ENCODE measurements at places on chromosomes 2 and 18. TPM values are rescaled to one million over a fixed set of nuclear protein-coding genes. Genes with fewer than 3 reads are reported as not detected.
A peak's percentile ranks its signal among the peaks of the same experiment; 100 is the strongest.

- no peak for DNase-seq
Measured at GRCh38 chr2:108924580-108925251, 64.3 kb downstream of the EDAR start.

- DNase-seq: no peak
Measured at GRCh38 chr2:136310005-136310495, 192.1 kb upstream of the CXCR4 start.

DNA sequence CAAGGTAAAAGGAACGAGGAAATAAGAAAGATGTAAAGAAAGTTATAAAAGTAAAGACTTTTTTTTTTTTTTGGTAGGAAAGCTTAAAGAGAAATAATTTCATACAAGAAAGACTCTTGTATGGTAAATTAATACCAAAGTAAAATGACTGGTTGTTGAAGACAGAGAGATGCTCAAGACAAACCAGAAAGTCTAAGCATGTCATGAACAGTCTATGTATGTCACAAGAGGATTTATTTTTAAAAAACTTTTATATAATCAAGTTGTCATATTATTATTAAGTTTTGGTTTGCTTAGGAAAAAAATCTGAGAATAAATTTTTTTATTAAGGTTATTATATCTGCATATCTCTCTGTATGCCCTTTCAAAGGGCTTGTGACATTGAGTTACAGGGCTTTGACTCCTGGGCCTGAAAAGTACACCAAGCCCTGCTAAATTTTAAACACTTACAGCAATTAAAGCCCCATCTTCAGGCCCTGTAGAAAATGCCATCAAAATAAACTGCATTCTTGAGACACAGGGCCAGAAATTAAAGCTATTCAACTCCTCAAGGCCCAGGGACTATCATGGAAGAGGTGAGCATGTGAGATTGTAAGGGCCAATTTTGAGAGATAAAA, 10.9 kb upstream of the SGPP2 start:
- DNase-seq: no peak

DNA sequence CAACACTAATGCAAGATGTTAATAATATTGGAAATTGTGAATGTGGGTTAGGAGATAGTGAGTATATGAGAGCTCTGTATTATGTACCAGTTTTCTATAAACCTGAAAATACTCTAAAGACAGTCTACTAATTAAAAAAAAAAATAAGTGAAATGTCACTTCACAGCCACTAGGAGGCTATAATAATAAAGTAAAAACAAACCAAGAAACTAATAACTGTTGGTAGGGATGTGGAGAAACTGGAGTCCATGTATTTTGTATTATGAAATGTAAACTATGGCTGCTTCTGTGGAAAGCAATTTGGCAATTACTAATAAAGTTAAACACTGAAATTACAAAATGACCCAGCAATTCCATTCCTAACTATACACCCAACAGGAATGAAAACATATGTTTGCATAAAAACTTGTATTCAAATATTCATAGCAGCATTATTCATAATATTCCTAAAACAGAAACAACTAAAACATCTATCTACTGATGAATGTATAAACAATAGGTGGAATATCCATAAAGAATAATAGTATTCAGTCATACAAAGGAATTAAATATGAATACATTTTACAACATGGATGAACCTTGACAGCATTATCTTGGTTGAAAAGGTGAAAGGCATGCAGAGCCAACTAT, 36.2 kb downstream of the CCDC178 start:
- DNase-seq: no peak

GRCh38 chr2:217798743-217799562, 203.8 kb downstream of the TNS1 start:
- no peak for DNase-seq

- no peak for DNase-seq
Measured at GRCh38 chr2:68292108-68292710, 27.5 kb downstream of the CNRIP1 start.

GRCh38 chr2:219119422-219120043, 41.1 kb downstream of the NHEJ1 start:
- DNase-seq: peak; percentile 32

DNA sequence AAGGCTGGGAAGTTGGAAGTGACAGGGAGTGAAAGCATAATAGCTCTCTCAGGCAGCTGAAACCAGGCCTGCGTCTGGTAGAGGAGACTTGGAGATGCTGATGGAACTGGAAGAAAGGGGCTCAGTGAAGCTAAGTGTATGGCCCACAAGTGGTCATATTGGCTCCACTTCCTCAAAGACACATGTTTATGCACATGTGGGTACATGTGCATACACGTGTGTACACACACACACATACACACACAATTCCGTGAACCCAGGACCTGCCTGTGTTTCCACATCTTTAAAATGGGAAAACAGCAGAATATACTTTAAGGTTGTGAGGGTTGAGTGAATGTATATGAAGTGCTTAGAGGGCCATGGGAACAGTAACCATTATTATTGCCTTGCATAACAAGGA, 160.9 kb downstream of the ARL6IP6 start:
- DNase-seq: no peak

DNA sequence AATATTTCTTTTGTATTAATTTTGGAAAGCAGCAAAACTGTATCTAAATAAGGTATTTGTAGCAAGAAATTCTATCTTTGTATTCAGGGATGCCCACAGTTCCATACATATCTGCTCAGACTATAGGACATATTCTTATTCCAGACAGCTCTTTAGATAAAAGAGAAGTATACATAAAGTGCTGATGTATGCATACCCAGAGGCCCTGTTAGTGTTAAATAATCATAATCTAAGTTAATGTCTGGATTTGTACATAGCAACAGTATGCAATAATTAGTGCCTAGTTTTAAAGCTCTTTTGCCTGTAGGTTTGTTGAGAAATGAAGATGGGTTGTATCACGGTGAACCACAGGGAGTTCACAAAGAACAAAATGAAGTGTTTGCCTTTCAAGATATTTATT, 428.0 kb upstream of the RGPD4 start:
- DNase-seq: no peak

- no peak for DNase-seq
Measured at GRCh38 chr18:35407871-35408481, 30.8 kb upstream of the ZNF396 start.

Gene ELOA2
- total RNA-seq: not detected

Gene CXCR1
- total RNA-seq: not detected

GRCh38 chr2:105100046-105100840, 62.4 kb downstream of the MRPS9 start:
- no peak for DNase-seq

- DNase-seq: no peak
Measured at GRCh38 chr2:85655961-85656417, 12.0 kb downstream of the SFTPB start.

DNA sequence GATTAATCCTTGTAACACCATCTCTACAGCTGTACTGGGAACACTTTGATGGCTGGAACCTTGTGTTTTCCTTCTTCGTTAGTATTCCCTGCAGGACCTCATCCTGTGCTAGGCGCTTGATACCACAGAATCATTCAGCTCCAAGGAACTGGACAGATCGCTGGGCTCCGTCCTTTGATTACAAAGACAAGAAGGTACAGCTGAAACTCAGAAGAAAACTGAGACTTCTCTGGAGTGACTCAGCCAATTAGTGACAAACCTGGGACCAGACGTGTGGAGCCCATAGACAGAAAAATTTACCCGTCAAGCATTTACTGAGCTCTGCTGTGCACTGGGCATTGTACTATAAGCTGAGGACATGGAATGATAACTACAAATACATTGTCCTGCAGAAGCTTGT, 67.3 kb downstream of the NCKAP5 start:
- no peak for DNase-seq

DNA sequence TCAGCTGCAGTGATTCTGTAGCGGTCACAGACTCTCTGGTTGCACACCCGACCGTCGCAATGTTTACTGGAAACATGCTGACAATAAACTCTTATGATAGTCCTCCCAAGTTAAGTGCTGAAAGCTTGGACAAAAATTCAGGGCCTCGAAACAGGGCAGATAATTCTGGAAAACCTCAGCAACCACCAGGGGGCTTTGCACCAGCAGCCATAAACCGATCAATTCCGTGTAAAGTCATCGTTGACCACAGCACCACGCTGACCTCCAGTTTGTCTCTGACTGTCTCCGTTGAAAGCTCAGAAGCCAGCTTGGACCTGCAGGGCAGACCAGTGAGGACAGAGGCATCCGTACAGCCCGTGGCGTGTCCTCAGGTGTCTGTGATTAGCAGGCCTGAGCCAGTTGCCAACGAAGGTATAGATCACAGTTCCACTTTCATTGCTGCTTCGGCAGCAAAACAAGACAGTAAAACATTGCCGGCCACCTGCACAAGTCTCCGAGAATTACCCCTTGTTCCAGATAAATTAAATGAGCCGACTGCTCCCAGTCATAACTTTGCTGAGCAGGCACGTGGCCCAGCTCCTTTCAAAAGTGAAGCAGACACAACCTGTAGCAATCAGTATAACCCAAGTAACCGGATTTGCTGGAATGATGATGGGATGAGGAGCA, 166.1 kb downstream of the ASXL3 start:
- no peak for DNase-seq

Gene RESP18
- total RNA-seq: not detected

- DNase-seq: no peak
Measured at GRCh38 chr18:48887905-48888772, 62.6 kb downstream of the SMAD7 start.

Gene DGUOK
- total RNA-seq: 39.7 TPM

DNA sequence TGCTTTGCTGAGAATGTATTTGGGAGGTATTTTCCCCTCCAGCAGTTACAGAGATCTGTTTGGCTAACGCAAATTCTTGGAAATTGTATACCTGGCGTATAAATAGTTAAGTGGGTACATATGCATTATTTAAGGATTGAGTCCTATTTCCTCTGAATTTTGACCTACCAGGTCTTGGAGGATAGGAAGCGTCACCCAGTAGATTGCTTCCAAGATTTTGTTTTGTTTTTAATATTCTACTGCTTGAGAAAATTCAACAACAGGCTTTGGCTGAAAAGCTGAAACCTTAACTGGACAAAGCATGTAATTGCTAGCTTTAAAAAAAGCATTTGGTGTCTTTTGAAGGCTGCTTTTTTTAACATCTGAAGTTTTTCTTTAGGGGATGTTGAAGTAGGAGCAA, 150.1 kb downstream of the WDSUB1 start:
- DNase-seq: no peak

- no peak for DNase-seq
Measured at GRCh38 chr2:37829202-37829601, 95.9 kb upstream of the RMDN2 start.

GRCh38 chr2:226159875-226160479, 639.6 kb downstream of the IRS1 start:
- no peak for DNase-seq

- no peak for DNase-seq
Measured at GRCh38 chr2:11257964-11258363, 86.5 kb downstream of the ROCK2 start.

GRCh38 chr2:23114299-23114698, 270.7 kb upstream of the KLHL29 start:
- no peak for DNase-seq

- DNase-seq: no peak
Measured at GRCh38 chr18:10562773-10563160, 36.9 kb downstream of the NAPG start.

DNA sequence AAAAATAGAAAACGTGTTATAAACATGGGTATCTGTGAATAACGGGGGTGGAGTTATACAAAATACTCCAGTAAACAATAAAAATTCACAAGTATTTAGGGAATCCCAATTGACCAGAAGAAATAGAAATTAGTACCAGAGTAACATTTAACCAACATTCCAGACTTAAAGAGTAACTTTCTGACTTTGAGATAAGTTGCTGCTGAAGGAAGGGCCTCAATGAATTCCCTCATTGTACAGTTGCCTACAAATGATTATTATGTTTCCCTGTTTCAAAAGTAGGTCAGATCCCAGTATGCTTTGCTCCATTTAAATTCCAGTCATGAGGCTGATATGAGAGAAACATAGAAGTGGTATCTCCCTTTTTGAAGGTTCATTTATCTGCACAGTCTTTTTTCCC, 88.3 kb upstream of the KCNH7 start:
- no peak for DNase-seq

Gene HOXD13
- total RNA-seq: not detected

DNA sequence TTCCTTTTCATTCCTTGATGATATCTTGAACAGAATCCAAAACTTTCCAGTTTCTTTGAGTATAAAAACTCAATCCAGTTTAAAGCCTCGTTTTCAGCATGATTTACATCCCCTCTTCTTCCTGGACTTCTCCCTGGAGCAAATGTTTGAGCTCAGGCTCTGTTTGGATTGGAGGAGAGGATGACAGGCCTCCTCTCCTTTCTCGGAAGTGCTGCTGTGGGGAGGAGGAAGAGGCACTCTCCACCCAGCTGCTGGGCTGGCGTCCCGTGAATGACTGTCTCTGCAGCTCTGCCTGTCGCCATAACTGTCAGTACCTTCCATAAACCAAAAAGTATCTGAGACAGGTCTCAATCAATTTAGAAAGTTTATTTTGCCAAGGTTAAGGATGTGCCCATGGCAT, 238.2 kb upstream of the AGAP1 start:
- DNase-seq: no peak

DNA sequence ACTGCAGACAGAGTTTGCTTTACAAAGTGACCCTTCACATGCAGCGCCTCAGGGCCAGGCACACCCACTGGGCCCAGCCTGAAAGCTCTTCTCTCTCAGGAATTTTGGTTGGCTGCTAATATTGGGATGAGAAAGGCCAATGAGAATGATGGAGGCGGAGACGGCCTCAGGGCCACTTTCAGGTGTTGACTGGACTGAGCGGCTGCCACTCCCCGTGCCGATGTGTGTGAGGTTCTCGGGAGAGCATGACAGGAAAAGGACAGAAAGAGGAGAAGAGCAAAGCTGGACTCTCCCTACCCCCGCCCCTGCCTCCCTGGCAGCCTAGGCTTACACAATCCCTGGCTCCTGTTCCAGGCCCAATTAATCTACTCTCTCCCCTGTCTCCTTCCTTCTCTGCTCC, 155.7 kb downstream of the CELF4 start:
- DNase-seq: no peak

Gene ARHGAP28
- total RNA-seq: not detected

Gene TSHZ1
- total RNA-seq: 17.5 TPM

- DNase-seq: no peak
Measured at GRCh38 chr2:237201461-237202287, 116.0 kb downstream of the COPS8 start.

GRCh38 chr2:29241341-29241740, 126.1 kb downstream of the CLIP4 start:
- DNase-seq: no peak

Gene LYG1
- total RNA-seq: 1.1 TPM

GRCh38 chr2:78676921-78677696, 348.4 kb upstream of the REG3G start:
- no peak for DNase-seq

DNA sequence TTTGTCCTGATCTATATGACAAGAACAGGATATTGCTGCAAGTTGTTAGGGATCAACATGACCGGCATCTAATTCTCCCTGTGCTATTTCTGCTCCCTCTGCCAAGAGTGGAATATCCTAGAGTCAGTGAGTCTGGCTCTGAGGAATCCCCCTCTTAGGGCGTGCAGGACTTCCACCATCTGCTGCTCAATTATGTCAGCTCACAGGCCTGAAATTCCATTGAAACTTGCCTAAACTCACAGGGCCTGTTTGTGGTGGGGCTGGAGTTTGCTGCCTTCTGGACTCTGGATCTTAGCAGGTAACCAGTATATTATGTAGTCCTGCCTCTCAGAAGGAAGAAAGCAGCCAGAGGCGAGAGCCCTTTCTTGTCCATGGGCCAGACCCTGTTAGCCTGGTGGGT, 323.0 kb downstream of the TSN start:
- DNase-seq: no peak

Gene HOXD3
- not detected for total RNA-seq
